ENCODE measurements at places on chromosomes 13 and 19.
A peak's percentile ranks its signal among the peaks of the same experiment; 100 is the strongest.

DNA sequence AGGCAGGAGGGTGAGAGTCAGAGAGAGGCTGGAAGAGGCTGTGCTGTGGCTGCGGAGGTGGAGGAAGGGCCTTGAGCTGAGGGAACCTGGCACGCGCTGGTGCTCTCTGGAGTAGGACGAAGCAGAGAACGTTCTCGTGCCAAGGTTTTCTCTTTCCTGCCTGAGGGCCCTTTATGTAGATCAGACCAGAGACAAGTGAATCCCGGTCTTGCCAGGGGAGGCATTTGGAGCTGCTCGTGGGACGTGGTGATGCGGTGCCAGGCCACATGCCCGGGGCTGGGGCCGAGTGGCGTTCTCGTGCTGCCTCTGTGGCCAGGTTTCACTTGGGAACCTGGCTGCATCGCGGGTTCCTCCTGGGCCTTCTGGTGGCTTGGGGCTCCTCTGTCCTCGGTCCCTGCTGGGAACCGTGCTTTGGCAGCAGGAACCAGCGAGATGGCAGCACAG, 54.2 kb downstream of the KDM4B start:
- no peak for DNase-seq

- DNase-seq: no peak
Measured at GRCh38 chr19:10805065-10805757, 30.8 kb downstream of the TMED1 start.

GRCh38 chr13:67281466-67281865, 51.3 kb upstream of the PCDH9 start:
- no peak for DNase-seq

- DNase-seq: no peak
Measured at GRCh38 chr19:2796659-2797266, 11.5 kb downstream of the THOP1 start.

DNA sequence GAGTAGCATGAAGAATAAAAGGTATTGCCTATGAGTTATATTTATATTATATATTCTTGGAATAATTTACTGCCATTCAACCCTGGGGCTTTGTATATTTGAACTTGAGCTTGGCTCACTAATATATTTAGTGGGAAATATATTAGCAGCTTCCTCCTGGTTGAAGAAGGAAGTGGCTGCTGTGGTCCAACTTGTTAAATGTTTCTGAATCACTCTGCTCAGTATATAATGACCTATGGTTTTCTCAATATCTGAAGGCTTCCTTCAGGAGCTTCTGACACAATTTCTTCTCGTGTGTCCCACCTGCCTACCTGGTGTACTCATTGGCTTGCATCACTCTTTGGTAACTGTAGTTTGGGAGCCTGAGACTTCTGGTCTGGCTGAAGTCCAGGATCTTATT, 646.4 kb downstream of the TBC1D4 start:
- DNase-seq: no peak

- DNase-seq: no peak
Measured at GRCh38 chr13:24683838-24684599, 3.8 kb downstream of the ATP12A start.

DNA sequence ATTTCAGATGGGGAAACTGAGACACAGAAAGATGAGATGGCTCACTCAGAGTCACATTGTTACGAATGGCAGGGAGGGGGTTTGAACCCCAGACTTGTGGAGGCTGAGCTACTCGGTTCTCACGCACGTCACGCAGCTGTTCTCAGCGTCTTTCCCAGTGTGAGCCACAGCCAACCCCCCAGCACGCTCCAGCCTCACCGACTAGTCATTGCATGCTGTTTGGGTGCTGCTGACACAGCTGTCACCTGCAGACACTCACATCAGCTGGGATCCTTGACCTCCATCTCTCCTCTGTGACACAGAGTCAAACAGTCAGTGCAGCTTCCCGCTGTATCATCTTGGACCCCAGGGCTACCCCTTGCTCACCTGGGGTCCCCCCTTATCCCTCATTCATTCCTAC, 2.4 kb upstream of the NCAN start:
- DNase-seq: no peak

- no peak for DNase-seq
Measured at GRCh38 chr13:26179344-26179743, 42.8 kb downstream of the RNF6 start.

GRCh38 chr13:25992076-25992475, 59.7 kb downstream of the SHISA2 start:
- no peak for DNase-seq

DNA sequence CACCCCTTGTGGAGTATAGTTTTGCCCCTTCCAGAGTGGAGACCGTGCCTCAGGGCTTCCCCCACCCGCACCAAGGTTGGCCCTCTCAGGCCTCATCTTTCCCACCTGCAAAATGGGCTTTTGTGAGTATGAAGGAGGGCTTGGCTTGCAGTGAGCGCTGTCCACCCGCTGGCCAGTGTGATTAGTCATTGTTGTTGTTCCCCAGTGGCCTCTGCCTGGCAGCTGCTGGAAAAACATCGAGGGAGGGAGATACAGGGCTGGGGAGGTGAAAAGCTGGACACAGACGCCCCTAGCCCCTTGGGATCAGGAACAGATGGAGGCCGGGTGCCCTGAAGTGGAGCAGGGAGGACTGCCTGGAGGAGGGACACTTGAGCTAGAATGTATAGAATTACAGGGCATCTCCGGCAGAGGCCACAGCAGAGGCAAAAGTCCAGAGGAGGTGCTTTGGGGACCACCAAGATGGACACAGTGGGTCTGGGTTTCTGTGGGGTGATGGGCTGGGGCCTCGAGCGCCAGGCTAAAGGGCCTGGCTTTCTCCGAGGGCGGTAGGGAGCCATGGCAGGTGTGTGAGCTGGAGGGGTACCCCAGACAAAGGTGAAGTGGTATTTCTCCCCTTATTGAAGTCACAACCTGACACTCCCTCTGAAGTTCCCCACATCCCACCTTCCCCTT, 3.9 kb upstream of the IL12RB1 start:
- no peak for DNase-seq

DNA sequence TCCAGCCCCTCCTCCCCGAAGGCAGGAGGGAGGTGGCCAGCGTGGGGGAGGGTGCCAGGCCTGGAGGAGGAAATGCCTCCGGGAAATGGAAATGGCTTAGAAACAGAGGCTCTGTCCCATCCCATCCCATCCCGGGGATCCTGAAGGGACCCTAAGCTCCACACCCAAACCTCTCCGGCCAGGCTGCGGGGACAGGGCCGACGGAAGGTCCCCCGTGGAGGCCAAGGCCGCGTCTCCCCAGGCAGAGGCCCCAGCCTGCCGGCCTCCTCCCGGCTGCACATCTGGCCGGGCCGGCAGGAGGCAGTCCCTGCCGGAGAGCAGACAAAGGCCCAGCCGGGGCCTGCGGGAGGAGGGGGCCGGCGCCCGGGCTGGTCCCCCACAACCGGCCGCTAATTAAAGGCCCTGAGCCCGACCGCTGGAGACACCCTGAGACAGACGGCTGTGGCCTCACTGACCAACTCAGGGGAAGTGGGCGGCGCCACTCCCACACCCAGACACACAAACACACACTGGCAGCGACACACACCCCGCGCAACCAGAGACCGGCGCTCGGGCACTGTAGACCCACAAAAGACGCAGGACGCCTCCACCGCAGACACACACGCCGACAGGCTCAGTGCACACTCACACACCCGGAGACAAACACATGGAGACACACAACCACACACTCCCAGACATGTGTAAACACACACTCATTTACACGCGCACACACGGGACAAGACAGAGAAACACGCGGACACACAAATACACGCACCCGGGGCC, 1.1 kb downstream of the ADAMTS10 start:
- DNase-seq: no peak

DNA sequence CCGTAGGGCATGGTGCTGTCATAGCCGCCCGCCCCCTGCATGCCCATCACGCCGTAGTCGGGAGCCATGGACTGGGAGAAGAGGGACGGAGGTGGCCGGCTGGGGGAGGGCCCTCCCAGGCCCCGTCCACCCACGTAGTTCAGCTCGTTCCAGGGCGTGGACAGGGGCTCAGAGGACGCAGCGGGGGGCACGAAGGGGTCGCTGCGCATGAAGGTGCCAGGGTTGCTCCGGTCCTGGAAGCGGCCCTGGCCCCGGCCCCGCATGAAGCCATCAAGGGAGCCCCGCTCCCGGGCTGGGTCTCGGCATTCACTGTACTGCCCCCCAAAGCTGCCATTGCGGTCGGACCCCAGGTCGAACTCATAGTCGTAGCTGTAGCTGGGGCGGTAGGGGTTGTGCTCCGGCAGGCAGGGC, 6.7 kb downstream of the AKAP8 start:
- DNase-seq: no peak

DNA sequence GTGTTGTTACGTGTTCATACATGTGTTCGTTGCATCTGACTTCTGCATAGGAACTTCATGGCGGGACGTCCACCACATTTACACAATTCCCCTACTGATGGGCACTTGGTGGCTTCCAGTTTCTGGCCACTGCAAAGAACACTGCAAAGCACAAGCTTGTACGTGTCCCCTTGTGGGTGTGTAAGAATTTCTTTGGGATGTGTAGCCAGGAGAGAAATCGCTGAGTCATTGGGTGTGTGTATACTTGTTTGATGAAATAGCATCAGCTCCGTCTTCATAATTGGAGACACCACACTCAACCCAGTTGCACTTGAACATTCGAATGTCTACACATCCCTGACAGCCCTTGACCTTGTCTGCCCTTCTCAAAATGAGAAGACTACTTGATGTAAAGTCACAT, 19.2 kb downstream of the KLK5 start:
- no peak for DNase-seq

- no peak for DNase-seq
Measured at GRCh38 chr13:46354156-46355087, 32.6 kb downstream of the RUBCNL start.

DNA sequence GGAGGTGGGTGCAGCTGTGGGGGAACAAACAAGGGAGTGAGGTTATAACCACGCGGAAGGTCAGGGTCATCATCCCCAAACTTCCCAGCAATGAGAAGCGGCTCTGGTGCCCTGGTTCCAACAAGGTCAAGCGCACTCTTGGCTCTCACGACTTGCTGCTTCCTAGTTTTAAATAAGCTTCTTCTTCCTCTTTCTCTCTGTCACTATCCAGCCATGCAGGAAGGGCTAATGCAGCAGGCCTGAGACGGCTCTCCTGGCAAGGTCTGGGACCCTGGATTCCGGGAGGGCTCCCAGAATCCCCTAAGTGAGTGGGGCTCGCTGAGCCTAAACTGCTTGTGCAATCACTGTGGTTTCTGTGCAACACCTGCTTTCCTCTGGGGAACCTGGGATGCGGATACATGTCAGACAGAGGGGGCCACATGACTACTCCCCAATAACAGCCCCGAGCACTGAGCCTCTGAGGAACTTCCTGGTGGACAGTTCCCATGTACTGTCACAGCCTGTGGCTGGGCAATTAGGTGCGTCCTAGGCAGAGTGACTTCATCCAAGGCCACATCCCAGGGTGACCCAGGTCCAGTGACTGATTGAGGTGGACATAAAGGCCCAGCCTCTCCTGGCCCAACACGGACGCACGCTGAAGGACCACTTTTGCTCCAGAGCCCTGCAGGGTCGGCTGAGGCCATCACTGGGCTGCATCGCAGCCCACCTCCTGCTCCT, 24.2 kb downstream of the VRK3 start:
- DNase-seq: no peak

DNA sequence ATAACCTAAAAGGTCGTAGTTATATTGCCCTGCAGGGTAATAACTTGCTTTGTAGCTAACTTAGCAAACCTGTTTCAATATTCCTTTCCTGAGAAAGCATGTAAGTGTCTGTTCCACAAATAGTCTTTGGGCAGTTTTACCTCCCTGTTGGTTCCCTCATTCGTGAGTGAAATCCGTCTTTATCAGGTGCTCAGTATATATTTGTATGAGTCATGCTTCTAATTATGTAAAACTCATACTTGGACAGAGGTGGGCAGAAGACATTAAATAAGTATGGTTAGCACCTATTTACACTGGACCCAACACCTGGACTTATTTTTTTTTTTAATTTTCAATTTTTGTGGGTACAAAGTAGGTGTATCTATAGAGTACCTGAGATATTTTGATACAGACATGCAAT, 44.9 kb upstream of the MEDAG start:
- DNase-seq: no peak

DNA sequence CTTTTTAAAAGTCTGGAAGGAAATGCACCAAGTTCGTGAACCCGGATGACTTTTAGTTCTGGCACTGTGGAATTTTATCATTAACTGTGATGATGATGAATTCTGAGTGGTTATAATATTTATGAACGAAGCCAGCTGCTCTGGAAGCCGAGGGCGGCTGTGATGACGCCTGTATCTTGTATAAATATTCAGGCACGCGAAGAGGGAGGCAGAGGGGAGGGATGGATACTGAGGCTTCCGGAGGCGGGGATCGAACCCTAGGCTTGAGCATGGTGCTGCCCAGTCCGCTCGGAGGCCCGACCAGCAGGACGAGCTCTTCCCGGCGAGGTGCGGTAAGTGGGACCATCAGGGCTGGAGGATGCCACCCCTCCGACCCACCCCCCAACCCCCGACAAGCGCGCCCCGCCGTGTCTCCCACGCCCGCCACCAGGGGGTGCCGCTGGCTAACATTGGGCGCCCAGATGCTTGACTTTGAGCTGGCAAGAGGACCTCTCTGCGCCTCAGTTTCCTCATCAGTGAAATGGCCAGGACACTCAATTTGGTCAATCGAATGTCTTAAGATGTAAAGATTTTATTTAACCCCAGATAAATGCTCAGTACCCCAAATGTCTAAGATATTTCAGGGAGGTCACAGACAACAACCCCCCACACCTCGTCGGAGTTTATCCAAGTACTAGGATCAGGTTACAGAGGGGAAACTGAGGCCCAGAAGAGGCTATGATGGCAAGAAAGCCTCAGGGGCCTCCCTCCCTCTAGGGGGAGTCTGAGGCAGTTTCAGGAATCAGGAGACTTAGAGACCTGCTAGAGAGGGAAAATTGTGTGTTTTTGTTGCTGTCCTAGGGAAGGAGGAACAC, 4.5 kb upstream of the RAB3A start:
- DNase-seq: peak; percentile 6

Measured in NCI-H774 (cell line).